ENCODE measurements at places on chromosomes 13 and 19.

- DNase-seq, result no peak
Measured at GRCh38 chr13:76828316-76828741, 57.9 kb downstream of the KCTD12 start.

- DNase-seq, result no peak
Measured at GRCh38 chr13:27665333-27665732, 43.6 kb downstream of the POLR1D start.

GRCh38 chr13:48437371-48437770, 24.5 kb upstream of the LPAR6 start:
- peak; percentile 80 for DNase-seq

DNA sequence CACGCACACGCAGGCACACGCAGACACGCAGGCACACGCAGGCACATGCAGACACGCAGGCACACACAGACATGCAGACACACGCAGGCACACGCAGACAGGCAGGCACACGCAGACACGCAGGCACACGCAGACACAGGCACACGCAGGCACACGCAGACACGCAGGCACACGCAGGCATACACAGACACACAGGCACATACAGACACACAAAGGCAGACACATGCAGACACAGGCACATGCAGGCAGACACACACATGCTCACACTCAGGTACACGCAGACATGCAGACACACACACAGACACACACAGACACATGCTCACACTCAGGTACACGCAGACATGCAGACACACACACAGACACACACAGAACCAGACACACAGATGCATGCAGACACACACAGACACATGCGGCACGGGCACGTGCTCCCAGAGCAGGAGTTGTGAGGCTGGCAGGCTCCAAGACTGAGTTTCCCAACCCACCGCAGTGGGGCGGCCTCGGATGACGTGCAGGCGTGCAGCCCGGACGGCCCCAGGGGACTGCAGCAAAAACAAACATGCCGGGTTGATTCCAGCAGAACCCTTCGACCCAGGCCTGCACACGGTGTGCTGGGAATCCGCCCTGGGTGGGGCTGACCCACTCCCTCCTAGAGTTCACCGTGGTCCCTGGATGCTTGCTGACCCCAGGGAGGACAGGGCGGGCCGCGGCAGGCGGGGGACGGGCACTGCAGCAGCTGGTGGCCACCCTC, 100.0 kb downstream of the GADD45B start:
- no peak for DNase-seq

DNA sequence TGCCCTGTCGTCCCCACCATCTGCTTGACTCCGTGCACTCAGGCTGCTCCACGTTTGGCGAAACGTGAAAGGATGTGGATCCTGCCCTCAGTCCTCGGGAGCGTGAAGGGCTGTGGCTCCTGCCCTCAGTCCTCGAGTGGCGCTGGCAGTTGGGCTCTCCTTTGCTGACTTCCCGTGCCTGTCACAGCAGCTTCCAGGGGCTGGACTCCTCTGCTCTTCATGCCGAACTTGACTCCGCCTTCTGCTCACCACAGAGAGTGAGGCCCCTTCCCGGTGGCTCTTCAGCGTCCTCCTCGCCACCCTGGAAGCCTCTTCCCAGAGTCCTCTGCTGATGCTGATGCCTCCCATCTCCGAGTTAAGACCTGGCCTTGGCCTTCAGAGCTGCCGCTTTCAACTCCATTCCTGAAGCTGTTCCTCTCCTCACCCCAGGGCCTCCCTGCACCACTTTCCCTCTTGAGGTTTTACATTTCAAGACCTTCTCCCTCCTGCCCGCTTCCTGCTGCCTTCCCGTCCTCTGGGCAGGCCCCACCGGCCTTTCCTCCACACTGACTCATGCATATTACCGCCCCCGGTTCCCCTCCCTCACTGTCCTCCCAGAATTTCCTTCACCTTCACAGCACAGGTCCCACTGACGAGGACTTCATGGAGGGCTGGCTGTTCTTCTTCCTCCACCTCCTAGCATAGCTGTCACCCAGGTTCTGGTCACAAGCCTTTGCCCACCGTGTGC, 111.7 kb downstream of the SHISA2 start:
- DNase-seq, result no peak

Measured in NCI-H446 (cell line).